Substantia nigra (tissue), 51 donors: ENCODE measurements at places on chromosomes 3 and 15.

DNA sequence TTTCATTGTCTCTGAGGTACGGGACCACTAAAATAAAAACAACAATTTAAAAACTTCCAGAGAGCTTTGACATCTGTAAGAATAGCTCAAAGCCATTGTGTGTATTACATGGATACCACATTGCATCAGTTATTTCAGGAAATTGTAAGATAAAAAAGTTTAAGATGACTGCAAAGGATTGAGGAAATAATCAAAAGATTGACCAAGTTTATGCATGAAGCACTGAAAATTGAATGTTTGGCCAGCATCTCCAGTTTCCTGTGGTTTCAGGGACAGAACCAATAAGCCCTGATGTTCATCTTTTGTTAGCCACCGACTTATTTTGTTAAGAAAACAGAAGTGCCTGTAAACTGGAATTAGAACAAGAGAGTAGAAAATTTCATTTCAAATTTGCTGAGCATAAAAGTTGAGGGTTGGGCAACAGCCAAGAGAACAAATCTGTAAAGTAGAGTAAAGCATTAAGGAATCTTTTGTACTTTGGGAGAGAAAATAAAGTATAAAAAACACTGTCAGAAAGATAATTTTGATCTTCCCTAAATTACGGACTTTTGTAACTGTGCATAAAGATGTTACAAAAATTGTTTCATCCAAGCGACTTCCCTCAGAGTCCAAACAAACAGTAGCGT, 211.5 kb upstream of the P2RY1 start:
- DNase-seq = no peak

DNA sequence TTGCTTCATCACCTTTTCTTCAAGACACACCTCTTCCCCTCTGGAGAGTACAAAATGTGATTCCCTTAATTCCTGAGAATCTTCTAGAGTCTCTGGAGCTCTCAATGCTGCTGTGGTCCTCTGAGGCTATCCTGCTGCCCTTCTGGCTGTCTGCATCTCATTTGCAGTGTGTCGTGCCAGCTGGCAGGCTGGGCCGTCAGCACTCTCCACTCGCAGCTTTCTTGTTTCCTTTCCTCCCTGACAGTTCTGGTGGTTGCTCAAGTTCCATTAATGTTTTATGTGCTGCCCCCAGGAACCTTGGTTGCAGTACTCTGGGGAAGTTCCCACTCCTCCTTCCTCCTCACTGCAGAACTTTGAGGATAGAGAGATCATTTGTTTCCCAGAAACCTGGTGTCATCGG, 210.8 kb upstream of the ROPN1 start:
- no peak for DNase-seq

DNA sequence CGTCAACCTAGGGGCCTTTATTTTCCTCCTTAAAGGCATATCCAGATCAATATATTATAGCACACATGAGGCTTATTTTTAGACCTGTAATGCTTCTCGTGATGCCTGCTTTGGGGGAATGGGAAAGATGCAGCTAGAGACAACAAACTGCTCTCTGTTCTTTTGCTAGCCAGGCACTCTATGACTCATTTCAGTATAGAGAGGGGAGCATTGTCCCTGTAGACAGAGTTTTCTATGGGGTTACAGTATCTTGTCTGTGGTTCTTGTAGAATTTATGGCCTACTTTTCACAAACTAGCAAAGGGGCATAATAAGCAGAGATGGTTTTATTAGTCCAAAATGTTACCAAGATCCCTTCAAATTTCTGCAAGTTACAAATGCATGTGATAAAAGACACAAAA, 305.6 kb downstream of the LSAMP start:
- DNase-seq = no peak

- DNase-seq = no peak
These were observed 45.0 kb downstream of the RFTN1 start for GRCh38 chr3:16468336-16469098.

DNA sequence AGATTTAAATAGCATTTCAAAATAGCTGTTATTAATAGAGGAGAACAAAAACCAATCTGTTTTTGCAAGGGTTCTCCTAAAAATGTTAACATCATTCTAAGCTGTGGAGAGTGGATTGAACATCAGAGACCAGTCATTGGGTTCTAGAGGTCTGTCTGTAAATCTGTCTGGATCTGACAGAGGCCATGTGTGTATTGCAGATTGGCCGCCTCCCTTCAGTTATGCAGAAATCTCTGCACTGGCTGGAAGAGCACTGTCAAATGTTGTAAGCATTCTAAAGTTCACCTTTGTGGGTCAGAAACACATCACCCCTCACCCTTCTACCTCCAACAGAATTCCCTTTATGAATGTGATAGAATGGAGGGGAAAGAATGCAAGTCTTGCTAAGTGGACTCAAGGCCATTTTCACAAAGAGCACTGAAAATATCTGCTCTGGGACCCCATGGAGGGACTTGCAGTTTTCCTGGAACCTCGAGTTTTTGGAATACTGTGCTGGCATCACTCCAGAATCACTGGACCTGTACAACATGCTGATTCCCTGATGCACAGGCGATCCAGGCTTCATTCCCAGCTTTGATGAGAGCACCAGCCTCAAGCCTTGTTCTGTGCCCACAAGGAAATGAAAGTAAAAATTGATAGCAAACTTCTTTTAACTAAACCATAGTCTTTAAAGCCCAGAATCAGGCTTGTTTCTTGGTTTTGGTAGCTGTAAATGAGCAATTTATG, 8.4 kb downstream of the FAM81A start:
- no peak for DNase-seq

GRCh38 chr15:65176056-65176455, 9.1 kb downstream of the CLPX start:
- DNase-seq = no peak
